ENCODE measurements at places on chromosomes 1 and 21.

DNA sequence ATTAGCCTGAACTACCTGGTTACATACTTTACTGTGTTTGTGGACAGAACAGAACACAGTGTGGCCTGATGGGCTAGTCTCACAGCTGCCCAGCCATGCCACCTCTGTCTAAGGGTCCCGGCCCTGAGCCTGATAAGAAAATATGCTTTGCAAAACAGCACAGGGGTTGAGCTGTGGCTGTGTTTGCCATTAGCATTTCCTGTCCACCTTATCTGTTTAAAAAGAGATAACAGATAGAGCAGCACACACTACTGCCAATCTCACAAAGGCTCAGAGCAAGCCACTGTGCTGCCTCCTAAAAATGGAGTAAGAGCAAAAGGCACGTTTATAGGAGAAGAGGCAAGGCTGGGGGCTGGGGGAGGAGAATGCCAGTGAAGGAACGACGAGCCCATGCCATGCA is 95.0 kb downstream of the SUSD4 start:
- DNase-seq: no peak

GRCh38 chr1:80673935-80674597 is 1126.7 kb upstream of the ADGRL2 start:
- no peak for DNase-seq

- DNase-seq: no peak
These were observed 4.7 kb downstream of the RSPH1 start for GRCh38 chr21:42491328-42491727.

DNA sequence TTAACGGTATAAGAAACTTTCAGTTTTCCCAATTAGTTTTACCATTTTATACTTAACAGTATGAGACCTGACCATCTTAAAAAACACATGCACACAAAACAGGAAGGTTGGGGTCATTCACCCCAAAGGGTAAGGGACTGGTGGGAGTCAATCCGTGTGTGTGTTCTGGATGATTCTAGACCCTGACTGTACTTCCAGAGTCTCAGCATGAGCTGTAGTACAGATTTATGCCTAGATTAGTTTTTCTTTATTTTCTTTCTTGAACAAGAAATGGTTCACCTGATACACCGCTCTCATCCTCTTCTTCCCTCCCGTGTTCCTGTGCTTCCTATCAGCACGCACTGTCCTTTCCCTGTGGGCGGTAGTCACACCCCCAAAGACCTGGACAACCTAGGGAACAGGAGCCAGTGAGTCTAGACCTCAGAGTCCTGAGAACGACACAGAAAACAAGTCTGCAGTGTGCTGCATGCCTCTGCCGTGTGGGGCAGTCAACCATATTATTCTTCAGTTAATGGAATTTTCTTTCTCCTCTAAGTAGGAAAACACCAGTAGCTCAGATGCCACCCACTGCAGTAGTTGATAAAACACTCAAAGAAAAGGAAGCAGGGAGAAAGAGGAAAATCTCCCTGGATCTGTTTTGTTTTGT is 38.9 kb upstream of the MRPS6 start:
- no peak for DNase-seq

GRCh38 chr1:28822799-28823198 is 10.8 kb downstream of the OPRD1 start:
- no peak for DNase-seq

DNA sequence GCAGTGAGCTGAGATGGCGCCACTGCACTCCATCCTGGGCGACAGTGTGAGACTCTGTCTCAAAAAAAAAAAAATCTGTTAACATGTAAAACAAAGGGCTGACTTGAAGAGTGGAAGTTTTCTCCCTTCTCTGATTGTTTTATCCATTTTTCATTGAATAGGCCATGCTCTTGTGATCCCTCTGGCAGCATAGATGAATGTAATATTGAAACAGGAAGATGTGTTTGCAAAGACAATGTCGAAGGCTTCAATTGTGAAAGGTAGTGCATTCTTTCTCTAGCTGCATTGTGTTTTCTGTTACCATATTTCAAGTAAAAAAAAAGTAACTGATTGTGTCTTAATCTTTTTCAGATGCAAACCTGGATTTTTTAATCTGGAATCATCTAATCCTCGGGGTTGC is 69.6 kb upstream of the LAMC2 start:
- no peak for DNase-seq

DNA sequence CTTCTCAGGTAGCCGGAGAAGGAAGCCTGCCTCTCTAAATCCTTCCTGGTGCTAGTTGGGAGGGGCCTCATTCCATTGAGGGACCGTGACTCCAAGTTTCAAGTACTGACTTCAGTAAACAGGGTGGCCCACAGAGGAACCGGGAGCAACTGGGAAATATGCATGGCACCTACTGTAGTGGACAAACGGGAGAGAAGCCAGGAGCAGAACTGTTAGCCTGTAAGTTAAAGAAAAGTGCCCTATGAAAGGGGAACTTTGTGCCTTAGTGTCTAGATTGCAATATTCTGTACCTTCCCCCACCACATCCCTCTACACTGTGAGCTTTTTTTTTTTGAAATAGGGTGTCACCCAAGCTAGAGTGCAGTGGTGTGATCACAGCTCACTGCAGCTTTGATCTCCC is 33.2 kb upstream of the KANK4 start:
- DNase-seq: no peak

DNA sequence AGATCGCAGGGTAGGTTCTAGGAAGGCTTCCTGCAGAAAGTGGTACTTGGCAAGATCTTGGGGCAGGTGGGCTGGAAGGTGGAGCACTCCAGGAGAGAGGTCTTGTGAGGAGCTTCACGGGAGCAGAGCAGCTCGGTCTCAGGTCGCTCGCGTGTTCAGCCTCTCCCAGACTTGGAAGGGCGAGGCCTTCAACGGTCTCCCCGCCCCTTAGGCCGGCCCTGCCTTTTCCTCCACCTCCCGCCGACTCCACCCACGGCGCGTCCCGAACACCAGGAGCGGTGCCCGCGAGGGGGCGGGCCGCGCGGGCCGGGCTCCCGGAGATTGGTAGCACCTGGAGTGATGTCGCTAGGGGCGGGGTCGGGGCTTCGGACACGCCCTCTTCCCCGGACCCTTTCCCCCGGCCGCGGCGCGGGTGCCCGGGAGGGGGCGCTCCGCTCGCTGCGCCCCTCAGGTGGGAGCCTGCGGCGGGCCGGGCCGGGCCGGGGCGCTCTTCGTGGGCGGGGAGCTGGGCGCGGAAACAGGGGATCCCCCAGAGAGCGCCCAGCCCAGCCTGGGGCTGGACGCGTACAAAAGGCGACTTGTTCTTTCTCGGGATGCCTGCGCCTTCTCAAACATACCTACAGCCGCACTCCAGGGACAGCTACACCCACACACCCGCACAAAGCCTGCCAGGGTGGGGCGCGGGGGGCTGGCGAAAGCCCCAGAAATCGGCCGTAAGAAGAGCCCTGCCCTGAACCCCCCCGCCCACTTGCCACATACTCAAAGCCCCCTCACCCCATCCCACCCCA is 35.5 kb downstream of the AHDC1 start:
- peak; percentile 95 for DNase-seq

DNA sequence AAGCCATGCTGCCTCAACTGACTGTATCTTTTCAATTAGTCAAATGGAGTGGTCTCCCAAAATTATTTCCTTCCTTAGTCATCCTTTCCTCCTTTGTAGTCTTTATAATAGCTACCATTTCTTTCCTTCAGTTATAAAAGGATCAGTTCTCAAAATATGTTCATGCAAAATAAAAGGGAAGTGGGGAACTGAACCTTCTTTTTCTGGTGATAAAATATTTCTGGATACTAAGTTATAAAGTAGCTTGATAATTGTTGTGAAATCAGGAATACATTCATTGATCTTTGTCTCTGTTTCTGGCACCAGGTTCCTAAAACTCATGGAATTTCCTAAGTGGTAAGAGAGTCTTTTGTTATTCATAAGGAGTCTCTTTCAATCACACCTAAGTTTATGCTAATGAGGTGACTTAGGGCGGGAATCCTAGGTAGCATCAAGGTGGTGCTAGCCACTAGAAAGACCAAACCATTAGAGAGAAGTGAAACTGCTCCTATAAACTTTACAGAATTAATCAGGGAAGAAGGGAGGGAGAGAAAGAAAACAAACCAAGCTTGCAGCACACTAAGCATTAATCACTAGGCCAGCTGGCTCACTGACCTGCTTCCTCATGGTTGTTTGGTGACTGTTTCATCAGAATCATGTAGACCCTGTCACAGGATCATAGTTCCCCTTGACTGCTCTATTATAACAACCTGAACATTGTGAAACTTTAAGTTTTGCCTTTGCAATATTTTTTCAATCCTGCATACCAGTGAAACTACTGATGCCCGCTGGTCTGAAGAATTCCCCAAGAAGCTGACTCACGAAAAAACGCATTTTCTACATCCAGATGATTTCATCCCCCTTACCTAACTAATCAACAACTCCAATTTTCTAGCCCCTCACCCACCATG is 161.6 kb upstream of the PTBP2 start:
- no peak for DNase-seq

GRCh38 chr1:44832056-44832705 is 10.9 kb downstream of the PTCH2 start:
- DNase-seq: peak; percentile 12

DNA sequence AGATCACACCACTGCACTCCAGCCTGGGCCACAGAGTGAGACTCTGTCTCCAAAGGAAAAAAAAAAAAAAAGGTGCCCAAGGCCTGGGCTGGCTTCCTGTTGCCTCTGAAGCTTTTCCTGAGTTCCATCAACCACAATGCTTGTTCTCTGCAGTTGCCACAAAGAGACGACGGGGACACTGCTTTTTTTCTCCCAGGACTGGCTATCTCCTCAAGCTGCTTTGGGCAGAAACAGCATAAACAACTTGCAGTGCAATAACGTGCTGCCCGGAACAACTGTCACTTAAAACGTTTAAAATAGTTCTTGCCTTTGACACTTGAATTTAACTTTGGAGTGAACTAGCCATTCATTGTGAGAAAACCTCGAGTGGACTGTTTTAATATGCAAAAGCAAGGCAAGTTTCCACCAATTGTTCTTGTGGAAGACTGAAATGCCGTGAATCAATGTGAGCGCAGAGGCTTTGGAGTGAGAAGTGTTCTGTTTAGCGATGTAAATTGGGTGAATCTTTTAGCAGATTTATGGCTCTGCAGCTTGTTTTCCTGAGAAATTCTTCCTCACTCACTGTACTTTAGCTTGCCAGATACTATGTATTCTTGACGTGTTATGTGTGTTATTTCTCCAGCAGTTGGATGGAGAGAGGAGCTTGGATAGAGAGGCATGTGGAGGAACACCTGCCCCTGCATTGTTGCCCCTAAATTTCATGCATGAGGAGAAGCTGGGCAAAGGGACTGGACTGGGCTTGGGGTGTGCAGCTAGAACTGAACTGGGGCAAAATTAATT is 188.1 kb upstream of the KIAA0040 start:
- no peak for DNase-seq

DNA sequence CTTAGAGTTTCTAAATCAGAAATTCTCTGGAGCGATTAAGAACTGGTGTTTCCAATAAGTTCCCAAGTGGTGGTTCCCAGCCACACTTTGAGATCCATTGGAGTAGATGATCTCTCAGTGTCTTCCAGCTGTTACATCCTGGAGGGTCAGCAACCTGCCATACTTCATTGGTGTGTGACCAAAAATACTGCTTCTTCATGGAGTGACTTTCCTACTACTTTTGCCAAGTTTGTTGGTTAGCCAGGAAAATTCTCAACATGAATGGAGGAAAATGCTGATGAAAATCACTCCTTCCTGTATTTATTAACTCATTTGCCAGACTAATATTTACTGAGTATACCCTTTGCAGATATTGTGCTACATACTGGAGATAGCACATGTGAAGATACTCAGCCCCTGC is 186.1 kb downstream of the FGGY start:
- no peak for DNase-seq
